ENCODE measurements at places on chromosomes 2 and 18.

DNA sequence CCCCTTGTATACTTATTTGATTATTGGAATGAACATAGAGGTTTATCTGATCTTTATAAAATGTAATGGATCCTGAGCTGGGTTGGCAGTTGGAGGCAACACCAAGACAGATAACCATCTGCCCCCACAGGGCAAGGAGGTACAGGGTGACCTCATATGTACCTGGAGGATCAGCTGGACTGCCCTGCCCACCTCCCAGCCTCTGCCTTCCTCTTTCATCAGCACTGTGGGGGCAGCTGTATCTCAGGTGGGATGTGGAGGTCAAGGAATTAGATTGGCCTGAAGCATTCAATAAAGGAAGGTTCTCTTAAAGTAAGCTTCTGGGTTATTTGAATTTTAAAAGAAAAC lies 92.6 kb downstream of the LYPD6 start:
- no peak for DNase-seq

DNA sequence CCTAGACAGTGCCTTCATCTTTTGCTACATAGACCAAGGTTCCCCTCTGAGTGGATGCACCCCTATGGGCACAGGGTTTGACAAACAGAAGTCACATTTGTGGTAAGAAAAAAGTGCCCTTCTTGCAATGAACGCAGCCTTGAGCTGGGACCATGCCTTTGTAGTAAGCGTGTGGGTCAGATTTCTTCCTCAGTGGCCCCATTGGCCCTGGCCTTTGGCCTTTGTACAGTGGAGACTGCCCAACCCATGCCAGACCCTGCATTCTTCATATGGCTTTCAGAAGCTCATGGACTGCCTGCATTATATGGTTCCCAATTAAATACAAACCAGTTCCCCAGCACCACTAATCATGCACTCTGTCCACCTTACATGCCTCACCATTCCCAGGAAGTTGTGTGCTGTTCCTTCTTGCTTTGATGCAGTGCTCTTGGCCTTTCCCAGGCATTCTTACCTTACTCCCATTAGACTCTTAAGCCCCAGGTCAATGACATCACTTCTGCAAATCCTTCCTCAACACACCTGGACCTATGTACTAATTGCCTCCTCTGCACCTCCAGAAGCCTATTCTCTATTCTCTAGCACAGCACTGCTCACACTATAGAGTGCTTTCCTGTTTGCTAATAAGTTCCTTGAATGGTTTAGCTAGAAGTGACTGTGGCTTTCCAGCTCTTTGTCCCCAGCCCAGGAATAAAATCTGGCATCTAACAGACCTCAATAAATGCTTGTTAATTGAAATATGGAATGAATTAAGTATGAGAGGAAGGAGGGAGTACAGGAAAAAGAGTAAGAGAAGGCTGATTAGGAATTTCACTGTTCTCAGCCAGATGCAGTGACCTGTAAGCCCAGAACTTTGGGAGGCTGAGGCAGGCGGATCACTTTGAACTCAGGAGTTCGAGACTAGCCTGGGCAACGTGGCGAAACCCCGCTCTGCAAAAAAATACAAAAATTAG lies 60.2 kb downstream of the TMEM247 start:
- DNase-seq = no peak

GRCh38 chr18:52907543-52908308 lies 567.7 kb downstream of the DCC start:
- no peak for DNase-seq

DNA sequence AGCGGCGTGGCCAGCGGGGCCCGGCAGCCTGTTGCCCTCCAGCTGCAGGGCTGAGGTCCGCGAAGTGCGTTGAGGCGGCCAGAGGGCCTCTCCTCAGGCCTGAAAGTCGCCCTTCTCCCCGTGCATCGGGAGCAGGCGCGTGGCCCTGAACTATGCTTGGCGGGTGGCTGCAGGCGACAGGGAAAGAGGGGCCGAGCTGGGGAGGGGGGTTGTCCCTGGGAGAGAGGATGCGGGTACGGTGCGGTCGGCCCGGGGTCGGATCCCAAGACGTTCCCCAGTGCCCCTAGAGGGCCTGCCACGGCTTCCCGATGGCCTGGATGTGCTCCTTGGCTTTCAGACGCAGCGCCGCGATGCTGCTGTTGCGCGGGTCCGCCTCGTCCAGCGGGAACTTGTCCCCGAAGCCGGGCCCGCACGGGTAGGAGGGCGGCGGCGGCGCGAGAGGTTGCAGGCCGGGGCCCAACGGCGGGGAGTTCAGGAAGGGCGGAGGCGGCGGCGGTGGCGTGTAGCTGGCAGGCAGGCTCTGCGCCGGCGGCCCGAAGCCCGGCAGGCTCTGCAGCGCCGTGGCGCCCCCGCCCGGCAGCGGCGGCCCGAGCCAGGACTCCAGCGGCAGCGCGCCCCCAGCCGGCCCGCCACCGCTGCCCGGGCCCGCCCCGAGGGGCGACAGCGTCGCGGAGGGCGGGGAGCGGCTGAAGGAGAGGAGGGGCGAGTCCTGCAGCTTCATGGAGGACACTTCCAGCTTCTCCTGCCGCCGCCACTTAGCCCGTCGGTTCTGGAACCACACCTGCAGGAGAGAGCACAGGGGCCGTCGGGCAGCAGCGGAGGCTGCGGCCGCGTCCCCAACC lies 4.3 kb downstream of the RAX start:
- no peak for DNase-seq

DNA sequence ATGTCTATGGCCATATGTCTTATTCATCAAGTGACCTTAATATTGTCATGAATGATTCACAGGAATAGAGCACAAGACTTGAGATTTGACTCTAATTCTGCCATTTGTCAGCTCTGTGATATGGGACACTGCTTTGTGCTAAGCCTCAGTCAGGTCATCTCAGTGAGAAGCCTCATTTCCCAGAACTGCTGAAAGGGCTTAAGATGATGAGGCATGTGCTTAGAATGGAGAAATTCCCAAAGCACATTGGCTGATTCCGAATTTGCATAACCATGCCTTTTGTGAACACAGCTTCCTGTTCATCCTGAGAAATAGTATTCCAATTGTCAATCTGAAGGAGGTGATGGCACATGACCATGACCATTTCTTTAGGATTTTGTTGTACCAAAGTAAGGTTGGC lies 218.1 kb downstream of the ALK start:
- DNase-seq = no peak

DNA sequence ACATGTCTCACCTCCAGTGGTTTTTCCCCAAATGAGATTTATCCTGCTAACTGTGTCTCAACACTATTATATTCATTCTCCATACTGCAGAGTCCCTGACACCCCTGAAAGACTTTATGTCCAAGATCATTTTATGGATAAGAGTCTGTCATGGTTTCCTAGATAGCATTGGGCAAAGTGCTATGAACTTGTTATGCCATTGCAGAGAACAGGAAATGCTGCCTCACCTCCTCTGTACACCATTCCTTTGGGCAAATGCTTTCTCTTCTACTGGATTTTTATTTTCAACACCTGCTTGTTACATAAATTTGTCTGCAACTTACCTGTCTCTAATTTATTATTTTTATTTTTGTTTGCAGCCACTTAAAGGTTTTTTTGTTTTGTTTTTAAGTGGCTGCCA lies 652.5 kb upstream of the FAM98A start:
- no peak for DNase-seq

- no peak for DNase-seq
Measured at GRCh38 chr2:98376301-98376910, 30.1 kb downstream of the CNGA3 start.

DNA sequence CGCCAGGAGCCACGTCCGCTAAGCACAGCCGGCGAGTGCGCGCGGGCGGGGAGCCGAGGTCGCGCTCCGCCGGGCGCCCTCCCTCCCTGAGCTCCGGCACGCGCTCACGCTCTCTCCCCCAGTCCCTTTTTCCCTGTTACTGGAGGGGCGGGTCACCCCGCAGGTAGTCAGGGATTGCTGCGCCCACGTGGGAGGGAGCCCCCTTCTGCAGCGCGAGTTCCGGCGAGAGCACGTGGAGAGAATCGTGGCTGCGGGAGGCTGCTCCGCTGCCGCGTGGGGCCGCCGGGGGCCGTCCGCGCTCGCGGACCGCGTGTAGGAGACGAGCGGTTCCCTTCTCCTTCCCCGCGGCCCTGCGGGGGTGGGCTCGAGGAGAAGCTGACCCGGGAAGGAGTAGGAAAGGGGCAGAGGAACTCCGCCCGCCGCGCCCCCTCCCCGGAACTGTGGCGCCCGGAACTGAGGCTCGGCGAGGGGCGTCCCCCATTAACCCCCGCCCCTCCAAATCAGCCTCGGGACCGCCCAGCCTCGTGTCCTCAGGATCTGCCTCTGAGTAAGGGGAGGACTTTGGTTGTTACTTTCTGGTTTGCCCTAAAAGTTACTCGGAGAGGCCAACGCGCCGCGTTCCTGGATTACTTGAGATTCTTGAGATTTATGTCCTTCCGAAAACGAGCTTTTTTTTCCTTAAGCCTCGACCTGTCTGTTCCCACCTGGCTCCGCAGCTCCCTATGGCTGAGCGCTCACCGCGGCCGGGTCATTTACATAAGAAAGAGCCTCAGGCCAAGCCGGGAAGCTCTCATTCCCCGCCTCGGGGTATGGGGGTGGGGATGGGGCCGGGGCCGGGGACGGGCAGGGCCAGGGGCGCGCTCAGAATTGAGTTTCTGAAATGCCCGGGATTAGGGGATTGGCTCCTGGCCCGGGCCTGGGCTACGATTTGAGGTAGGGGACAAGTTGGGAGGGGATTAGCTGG lies 1.1 kb downstream of the HK2 start:
- peak; percentile 83 for DNase-seq

DNA sequence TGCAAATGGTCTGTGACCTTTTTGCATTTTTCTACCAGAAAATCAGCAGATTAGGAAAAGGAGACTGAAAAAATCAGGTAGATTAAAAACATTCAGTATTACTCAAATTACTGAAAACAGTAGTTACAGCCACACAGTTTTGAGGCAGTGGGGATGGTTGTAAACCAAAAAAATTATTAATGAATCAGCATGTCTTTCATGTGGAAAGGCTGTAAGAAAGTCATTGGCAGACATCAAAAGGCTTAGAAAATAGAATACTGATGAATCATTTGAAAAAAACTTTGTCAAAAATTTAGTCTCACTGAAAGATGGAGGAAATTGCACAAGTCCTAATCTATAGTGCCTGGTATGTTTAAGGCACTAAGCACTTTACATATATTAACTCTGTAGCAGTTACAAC lies 133.9 kb upstream of the GCFC2 start:
- DNase-seq = no peak

DNA sequence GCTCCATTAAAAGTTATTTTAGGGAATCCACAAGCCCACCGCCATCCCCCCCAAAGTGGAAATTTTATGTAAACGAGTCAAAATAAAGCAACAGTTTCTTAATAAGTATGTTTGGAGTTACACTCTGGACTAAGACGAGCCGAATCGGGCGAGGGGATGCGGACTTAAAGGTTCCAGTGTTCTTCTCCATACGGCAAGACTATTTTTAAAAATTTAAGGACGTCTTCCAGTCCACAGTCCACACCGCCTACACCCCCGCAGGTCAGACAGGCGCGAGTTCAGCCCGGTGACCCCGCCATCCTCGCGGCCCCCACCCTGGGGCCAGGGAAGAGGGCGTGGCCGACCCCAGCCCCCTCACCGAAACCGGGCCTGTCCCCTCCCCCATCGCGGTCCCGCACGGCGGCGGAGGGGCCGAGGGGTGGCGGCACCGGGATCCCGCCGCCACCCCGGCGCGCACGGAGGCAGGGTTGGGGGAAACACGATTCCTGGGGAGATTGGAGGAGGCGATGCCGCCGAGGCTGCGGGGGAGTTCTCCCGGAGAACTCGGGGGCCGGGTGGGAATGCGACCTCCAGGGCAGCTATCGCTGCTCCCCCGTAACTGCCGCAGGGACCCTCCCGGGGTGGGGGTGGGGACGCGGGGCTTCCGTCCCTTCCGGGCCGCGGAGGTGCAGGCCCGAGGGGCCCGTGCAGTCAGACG lies 24.5 kb upstream of the SMAD7 start:
- no peak for DNase-seq

DNA sequence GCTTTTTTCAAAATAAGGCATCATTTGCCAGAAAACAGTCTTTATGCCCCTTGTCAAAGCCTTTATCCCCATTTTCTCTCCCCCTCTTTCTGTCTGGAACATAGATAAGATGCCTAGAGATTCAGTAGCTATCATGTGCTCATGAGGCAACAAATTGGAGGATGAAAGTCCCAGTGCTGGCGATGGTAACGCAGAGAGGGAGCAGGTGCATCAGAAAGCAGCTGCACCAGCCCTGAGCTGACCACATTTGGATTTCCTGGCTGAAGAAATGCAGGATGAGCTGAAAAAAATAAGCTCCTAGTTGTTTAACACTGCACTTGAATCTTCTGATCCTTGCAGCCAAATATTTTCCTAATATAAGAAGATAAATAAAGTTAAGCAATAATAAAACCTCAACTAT lies 48.0 kb downstream of the LOXHD1 start:
- no peak for DNase-seq

DNA sequence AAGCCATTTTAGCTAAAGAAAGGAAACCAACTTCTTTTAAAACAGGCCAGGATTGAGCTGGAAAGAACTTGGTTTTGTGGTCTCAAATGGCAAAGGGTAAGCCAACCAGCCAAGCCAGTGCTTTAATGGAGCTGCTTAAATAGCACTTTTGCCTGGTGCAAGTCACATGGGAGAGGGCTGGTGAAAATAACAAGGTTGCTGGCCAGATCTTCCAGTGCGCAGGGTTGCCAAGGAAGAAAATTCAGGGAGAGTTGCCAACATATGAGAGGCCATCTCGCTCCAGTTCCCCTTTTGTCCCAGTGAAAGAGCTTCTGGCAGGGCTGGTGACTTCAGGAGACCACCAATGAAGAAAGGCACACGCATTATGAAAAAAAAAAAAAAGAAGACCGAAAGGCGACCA lies 57.3 kb downstream of the IRS1 start:
- DNase-seq = no peak

- no peak for DNase-seq
Measured at GRCh38 chr2:216274194-216274840, 98.0 kb downstream of the MARCHF4 start.

GRCh38 chr18:49591271-49591670 lies 29.4 kb downstream of the LIPG start:
- no peak for DNase-seq

GRCh38 chr2:239106314-239106908 lies 258.5 kb downstream of the TWIST2 start:
- no peak for DNase-seq

DNA sequence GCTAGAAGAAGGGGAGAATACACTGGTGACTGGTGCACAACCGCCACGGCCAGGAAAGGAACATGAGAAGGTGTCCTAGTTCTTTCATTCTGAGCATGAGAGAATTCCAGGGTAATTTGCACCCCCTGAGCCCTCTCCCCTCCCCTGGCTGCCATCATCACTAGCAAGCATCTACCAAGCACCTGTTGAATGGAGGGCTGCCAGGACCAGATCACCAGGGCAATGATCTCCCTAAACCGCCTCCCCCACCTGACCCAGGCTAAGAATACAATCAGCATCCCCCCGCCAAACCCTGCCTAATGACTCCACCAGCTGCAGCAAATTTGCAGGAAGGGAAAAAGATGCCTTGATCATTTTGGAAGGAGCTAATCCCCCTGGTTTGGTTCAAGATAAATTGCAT lies 100.2 kb downstream of the STPG4 start:
- no peak for DNase-seq

- no peak for DNase-seq
Measured at GRCh38 chr2:209663656-209664055, 108.0 kb upstream of the UNC80 start.

- no peak for DNase-seq
Measured at GRCh38 chr2:20624884-20625485, 25.9 kb downstream of the HS1BP3 start.
